ENCODE measurements at places on chromosomes 12 and 14.

DNA sequence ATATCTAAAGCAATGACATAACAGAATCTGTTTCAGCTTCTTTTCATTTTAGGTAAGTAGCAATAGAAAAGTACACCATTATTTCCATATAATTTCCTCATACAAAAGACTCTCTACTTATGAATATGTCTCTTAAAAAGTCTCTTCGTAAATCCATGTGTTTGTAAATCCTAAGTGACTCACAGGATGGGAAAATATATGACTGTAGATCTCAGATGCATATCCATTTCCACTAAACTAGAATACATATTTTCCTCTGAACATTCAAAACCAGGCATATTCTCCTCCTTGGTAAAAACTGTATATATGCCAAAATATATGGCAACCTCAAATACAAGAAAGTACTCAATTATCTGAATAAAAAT is 93.6 kb downstream of the TXNDC16 start:
- no peak for DNase-seq

GRCh38 chr12:130775953-130776856 is 60.1 kb upstream of the RIMBP2 start:
- DNase-seq: peak; percentile 22

- no peak for DNase-seq
These were observed 216.7 kb downstream of the TBX5 start for GRCh38 chr12:114189266-114189665.

DNA sequence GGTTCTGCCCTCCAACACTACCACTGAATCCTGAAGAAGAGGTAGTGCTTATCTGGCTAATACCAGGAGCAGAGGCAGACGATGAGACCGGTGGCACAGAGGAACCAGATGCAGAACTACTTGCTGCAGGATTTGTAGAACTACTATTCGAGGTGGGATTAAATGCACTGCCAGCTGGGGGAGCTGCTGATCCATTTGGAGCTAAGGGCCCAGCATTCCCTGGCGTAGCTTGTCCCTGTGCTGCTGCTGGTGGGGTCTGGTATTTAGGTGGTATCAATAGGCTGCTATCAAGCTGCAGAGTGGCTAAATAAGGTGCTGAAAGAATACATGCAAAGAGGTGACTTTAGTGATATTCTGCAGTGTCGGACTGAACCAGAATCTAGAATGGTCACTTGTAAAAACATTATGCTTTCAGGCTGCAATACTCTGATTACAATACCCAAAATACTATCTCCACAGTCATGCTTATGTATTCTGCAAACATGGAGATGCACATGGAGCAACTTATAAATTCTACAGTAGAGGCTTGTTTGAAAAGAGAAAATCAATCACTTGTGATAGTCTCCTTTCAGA is 294.2 kb downstream of the MED13L start:
- no peak for DNase-seq

- DNase-seq: no peak
These were observed 26.8 kb downstream of the DGLUCY start for GRCh38 chr14:91140672-91141071.

Data from activated T-cell treated with anti-CD3 and anti-CD28 coated beads for 1 hour (primary cell).